ENCODE measurements at places on chromosomes 7 and 10.

GRCh38 chr7:150409300-150410030 lies 30.3 kb downstream of the ZNF775 start:
- no peak for DNase-seq

DNA sequence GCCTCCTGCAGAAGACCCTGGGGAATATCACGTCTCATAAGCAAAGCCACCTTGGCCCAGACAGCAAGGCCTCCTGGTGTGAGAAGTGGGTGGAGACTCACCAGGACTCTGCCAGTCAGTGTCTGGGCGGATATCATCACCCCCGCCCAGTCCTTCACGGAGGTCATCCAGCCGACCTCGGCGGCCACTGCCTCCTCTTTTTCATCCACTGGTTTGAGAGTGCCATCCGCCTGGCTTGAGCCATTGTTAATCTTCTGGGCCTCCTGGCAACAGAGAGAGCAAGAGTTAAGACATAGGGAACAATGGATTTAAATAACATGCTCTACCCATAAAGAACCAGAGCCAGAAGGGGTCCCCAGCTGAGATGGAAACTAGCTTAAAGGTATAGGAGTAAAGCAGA lies 233.8 kb downstream of the KCNMA1 start:
- DNase-seq = no peak

GRCh38 chr7:54981913-54982312 lies 36.9 kb upstream of the EGFR start:
- DNase-seq = no peak

DNA sequence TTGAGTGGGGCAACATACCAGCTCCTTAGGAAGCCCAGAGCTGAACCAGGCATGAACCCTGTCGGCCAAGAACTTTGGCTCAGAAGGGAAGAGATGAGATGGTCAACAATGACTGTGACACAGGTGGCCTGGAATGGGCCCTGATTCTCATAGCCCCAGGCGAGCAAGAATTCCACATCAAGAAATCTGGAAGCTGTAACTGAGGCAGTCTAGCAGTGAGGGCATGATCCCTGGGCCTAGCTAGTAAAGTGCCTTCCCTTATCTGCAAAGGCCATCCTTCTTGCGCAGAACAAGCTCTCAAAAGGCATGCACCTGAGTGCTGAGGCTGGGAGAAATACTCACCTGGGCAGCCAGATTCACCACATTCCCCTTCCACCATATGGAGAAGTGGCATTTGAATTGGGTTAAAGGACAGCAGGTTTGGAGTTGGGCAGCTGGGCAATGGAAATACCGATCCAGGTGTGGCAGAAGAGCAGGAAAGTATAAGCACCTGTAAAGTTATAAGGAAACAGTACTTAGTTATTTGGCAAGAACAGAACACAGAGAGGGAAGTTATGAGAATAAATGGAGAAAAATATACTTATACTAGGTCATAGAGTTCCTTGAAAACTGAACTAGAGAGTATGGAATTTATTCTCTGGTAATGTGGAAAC lies 78.6 kb upstream of the CAPZA2 start:
- DNase-seq = no peak

DNA sequence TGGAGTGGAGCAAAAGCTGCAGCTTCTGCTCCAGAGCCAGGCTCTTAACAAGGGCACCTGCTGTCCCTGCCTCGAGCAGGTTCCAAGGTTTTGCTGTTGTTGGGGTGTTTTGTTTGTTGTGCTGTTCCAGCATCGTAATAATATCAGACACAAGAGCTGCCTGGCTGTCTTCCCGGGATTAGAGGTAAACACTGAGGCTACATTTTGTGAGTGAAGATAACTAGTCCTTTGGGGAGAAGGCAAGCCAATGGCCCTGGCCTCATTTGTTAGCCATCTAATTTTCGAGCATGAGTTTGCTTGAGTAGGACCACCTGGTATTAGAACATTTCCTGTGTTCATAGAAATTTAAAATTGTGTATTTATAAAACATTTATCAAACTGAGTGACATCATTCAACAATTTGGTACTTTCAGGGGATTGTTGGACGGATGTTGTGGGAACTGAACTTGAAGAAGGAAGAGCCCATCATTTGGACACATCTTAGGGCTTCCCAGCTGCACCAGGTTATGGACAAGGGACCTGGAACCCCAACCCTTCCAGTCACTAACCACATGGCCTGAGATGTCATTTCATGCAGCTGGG lies 555.0 kb downstream of the TNS3 start:
- DNase-seq = no peak

Data from CD14-positive monocyte (primary cell).